Esophagus mucosa (tissue), 1 donor: ENCODE measurements at places on chromosomes 3 and 15.

DNA sequence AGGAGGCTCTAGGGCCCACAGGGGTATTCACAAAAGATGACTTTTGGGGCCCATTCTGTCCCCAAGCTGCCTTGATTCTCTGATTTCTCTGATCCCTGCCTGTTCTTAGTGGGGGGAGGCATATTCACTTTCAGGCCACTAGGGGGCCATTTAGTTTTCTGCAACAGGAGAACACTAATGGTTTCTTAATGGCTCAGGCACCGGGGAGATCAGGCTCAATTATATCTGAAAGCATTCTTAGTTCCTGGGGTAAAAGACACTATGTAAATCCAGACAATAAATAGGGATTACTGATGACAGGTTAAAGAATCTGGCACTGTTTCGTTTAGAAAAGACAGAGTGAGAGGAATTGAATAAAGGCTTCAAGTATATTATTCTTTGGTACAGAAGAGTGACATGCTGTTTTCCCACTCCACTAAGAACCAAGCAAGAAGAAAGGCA is 2.5 kb upstream of the INAFM2 start:
- ATAC-seq = peak; percentile 21

DNA sequence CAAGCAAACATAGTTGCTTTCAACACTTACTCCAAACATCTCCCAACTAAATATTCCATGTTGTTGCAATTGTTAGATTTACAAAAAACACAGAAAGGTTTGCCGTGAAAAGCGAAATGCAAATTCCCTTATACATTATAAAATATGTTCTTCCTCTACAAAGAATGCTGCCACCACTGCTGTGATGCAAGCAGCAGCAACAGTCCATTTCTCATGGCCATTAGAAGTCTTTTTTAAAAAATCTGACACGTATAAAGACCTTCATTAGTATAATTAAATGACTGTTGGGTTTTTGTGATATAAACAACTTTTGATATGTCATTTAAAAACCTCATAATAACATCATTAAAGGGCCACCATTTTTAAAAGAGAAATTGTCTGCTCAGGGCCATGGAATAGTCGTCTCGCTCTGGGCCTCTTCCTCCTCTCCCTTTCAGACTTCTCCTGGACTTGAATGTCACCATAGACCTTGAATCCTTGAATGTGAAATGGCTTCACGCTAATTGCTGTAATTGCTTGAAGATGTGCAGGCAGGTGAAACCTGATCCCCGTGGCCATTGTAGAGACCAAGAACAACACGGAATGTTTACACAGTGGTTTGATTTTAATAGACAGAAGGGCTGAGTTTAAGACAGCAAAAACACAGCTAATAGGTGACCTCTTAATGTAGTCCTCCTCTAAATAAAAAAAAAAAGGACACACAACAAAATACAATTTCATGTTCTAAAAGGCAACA is 450.4 kb downstream of the FOXP1 start:
- no peak for ATAC-seq

DNA sequence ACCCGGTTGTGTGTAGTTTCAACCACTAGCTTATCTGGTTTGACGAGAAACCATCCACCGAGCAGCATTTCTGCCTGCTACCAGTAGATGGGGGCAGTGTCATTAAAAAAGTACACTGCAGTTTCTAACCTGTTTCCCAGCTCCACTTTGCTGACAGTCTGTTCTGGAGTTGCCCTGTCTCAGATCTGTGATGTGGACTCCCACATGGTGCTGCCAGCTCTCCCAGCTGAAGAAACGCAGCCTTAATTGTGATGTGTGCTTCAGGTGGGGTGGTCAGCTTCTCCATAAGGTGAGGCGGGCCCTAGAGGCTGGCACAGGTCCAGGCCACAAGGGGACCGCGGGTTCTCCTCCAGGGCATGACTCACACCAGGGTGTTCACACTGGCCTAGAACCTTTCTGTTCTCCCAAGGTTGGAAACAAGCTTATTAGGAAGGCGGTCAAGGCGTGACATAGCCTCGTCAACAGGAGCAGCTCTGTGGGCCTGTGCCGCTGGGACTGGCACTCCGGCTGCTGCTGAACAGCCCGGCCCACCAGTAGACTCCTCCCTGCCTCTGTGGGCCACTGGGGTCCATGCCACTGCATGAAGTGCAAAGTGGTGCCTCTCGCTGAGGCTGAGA is 2.9 kb upstream of the FAM43A start:
- peak; percentile 81 for ATAC-seq

DNA sequence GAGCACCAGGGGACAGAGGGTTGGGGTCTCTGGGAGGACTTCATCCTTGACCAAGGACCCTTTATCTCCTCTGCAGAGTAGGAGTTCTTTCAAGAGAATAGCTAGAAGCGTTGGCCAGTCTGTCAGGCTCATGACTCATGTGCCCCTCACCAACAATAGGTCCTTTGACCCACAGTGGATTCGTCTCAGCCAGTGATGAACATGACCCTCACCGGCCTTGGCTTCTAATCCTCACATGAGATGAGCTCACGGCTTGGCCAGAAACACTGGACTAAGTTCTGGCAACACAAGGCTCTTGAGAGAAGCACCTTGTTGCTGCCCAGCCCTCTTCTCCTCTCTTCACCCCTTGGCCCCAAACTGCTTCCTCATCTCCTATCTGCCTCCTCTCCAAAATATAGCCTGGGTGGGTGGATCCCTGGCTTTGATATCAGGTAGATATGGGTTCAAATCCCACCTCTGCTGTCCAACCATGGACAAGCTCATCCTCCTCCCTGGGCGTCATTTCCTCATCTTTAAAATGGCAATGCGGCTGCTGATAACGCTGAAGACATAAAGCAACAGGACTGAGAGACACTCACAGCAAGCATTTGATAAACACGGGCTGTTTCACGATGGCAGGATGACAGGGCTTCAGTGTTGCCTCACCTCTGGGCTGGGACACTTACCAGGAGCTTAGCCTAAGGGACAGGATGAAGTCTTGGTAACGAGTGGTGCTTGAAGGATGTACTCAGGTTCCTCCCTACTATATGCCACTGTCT is 446.7 kb upstream of the PROK2 start:
- ATAC-seq = no peak

- no peak for ATAC-seq
These were observed 177.2 kb downstream of the LRRC3B start for GRCh38 chr3:26799679-26800317.

DNA sequence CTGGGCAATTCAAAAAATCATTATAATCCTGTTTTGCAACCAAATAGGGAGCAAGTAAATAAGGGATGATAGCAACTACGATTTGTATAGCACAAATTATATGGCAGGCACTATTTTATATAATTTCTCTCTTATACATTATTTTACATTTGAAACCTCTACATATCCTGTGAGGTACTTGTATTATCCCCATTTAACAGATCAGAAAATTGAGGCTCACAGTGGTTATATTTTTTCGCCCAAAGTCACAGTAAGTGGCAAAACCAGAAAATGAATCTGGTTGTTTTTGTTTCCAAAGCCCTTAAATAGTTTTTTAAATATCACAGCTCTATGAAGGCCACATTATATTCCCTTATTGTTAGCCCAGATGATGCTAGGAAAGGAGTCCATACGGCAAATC is 74.3 kb downstream of the MLH1 start:
- ATAC-seq = no peak

DNA sequence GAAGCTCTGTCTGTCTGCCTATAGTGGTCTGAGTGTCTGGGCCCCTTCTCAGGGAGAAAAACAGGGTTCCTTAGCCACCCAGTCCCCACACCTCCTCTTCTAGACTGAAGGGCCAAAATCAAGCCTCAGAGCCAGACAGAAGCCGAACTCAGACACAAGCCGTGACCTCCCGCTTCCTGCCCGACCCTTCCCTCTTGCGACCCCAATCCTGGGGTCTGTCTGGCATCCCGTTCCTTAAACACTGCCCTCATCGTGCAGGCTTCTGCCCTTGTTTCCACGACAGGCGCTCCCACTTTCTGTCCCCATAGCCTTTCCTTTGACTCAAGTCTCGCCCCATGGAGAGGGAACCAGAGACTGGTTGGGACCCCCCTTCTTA is 32.3 kb downstream of the EPHB3 start:
- no peak for ATAC-seq

DNA sequence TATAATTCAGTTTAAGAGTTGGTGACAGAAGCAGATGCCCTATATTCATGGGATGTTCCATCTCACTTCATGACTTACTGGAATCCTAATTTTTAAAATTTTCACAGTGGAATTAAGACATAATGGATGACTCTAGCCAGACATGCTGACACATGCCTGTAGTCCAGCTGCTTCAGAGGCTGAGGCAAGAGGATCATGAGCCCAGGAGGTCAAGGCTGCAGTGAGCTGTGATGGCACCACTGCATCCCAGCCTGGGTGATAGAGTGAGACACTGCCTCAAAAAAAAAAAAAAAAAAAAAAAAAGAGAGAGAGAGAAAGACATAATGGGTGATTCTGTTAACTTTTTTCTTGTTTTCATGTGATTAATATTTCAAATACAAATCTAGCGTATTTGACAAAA is 123.6 kb downstream of the KLHL25 start:
- ATAC-seq = no peak
